Mesenteric fat pad (tissue), 1 donor: ENCODE measurements at places on chromosomes 5 and 9.

DNA sequence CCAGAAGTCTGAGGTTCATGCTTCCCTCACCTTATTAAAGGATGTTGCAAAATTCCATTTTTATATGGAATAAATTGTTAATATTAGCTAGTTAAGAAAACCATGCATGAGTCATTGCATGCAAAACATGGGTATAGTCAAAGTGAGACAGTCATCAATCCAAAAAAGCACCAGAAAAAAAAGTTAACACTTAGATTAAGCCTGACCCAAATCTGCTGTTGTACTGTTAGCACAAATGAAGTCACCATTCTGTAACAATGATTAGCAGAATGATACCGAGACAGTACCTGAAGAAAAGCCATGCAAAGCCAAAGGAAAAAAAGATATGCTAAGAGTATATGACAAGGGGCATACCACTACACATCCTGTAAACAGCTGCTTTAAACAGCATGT is 49.5 kb downstream of the PKD2L2 start:
- DNase-seq = no peak

GRCh38 chr9:136079916-136080246 is 15.2 kb downstream of the NACC2 start:
- DNase-seq = no peak

DNA sequence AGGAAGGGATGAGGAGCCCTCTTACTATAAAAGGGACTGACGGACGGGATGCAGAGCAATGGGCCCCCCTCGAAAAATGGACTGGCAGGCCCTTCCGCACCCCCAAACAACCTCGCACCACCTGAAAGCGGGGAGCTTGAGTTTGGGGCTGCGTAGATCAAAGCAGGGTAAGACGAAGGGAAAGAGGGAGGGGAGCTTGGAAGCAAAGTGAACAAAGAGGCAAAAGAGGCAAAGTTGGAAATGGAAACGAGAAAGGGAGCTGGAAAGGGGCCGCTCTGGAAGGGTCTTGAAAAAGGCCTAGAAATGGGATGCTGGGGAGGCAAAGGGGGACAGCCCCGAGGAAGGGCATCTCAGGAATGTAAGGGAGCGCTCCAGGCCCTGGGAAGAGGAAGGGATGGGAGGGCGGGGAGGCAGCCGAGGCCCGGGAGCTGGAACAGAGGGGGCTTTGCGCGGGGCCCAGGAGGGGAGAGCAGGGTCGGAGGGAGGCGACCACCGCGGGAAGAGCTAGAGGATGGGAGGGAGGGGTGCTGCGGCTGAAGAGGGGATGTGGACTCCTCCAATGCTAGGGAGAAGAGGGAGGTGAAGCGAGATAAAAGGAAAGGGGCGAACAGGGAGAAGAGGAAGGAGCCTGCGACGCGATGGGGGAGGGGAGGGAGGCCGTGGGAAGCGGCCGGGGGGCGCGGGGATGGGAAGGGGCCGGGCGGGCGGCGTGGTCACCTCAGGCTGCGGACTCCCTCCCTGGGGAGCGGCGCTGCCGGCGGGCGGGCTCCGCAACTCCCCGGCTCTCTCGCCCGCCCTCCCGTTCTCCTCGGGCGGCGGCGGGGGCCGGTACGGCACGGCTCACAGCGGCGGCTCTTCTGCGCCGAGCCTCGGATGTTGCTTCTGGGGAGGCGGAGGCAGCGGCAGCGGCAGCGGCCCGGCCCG is 577 bp downstream of the RNF145 start:
- DNase-seq = no peak

DNA sequence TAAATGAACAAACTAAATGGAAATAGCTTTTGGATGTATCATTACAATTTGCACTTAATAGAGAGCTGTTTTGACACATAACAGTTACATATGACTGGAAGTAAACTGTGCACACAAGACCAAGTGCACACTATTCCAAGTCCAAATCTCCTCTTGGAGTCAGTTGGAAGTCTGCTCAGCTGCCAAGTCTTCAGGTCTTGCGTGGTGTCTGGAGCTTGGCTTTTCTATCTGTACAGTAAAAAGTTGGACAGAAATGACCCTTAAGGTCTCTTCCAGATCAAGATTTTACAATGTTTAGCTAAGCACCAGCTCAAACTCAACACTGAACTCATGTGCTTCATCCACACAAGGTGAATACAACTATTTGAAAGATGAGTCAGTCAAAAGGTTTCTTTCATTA is 456.9 kb downstream of the RASEF start:
- DNase-seq = no peak

GRCh38 chr9:133973791-133974630 is 18.1 kb downstream of the VAV2 start:
- DNase-seq = no peak

DNA sequence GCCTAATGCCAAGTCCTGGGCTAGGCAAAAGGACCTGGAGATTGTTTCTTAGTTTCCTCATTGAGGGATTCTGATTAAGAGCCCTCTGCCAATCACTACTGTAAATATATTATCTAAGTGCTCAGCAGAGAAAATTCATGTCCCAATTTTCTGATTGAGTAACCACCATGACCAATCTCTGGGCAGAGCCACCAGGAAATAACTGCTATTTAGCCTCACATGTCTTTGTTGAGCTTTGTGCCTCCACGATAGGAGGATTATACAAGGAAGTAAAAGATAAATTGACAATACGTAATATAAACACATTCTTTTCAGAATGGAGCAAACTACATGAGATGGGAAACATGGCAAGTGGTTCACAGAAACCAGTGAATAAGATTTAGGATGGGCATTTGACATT is 396.1 kb upstream of the PAPPA start:
- DNase-seq = no peak

DNA sequence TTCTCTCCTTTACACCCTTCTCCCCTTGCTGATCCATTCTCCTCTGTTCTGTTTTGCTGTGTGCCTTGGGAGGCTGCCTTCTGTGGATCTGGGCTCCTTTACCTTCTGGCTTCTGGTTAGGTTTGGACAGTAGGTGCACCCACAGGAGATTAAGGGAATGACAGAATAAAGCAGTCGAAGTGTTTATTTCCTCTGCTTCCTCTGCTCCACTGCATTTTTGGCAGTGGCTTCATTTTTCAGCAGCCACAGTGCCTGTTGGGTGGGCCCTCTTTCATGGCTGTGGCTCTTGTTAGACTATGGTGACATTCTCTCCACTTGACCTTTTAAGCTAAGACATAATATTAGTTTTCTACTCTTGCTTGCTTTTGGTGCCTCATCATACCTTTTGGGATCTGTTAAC is 144.1 kb downstream of the CCDC171 start:
- DNase-seq = no peak

GRCh38 chr5:103247118-103247517 is 11.4 kb upstream of the MACIR start:
- DNase-seq = no peak
